ENCODE measurements at places on chromosomes 2 and 18.

DNA sequence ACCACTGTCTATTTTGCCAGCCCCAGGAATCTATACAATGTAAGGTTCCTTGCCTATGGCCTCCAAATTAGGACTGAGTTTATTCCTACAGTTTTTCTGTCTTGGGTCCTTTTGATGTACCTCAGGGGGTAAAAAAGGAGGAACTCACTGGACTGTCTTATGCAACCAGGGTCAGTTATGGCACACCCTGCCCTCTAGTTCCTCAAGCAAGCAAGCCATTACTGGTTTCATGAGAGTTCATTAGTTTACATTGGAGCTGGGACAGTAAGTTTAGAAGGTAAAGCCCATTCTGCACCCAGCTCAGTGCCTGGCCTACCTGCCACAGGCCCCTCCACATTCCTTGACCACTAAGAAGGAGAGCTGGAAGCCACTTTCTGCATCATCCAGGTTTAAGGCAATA, 68.7 kb upstream of the WIPF1 start:
- DNase-seq = no peak

DNA sequence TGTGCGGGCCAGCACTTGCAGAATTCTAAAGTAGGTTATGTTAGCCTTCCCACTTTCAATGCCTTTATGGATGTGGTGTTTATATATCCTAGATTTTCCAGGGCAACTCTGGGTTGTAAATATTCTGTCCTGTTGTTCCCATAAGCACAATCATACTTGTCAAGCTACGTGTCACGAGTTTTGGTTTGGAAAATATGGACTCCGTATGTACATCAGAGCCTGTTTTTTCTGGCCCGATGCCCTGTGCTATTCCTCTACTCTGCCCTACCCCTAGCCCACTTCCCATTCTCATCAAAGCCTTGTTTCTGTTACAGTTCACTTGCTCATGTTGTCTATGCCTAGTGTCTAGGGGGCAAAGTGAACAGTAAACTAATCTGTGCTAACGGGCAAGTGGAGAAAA, 27.0 kb upstream of the ZEB2 start:
- DNase-seq = no peak

- peak; percentile 77 for DNase-seq
These were observed 4.6 kb upstream of the GALM start for GRCh38 chr2:38661306-38661705.

DNA sequence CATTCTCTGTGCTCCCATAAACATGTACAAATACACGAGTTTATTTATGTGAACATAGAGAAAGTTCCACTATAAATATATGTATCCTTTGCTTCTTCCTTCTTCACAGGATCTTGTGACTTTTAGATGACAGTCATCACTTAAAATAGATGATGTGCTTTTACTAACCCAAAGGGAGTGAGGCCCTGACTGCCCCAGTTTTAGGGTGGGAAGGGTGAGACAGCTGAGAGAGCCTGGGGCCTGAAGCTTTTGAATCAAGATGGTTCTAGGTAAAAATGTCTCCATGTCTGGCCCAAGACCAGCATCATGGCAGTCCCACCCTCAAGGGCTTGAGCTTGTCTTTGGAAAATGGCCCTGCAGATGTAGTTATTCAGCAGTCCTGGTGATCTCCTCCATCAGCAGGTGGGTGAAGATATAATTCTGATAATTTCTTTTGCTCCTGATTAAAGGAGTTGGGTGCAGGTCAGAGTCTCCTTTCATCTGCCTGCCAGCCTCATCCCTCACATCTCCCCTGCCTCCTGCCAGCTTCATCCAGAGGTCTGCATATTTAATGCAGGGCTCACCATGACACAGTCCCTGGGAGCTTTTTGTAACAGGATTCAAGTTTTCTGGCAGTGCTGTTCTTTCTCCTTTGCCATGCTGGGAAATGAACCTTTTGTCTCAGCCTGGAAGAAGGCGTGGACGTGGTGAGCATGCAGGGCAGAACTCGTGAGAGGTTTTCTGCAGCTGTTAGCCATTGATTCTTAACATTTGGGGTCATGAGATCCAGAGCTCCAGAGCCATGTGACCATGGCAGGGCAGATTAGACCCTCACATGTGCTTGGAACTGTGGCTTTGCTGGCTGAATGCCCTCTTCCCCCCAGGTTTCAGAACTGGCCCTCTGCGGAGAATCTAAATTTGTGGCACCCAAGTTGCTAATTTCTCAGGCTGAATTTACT, 2.7 kb downstream of the HRH4 start:
- DNase-seq = no peak

DNA sequence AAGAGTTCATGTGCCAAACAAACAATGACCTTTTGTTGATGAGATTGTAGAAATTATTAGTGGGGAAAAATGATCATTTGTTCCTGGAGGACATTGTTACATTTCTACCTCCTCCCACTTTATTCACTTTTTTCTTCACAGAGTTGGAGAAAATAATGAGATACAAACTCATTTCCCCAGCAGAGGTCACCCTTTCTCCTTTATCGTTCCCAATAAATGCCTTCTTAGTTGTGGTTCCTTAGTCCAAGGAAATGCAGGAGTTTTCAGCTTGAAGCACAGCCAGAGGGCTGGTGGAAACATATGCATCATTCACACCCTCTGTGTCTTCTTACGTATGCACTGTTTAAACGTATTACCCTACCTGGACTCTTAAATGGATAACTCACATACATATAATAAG, 108.8 kb downstream of the SLC4A3 start:
- DNase-seq = peak; percentile 95
